Myometrial cell (primary cell): ENCODE measurements at places on chromosomes 5 and 9. TPM values are rescaled to one million over a fixed set of nuclear protein-coding genes. Genes with fewer than 3 reads are reported as not detected.

Gene NIPBL
- 9.7 and 15.9 TPM in 2 replicates for total RNA-seq

Gene GPR21
- not detected in 2 replicates for total RNA-seq

Gene LHX6
- total RNA-seq, result not detected in 2 replicates

Gene SPINK13
- total RNA-seq, result not detected in 2 replicates

Gene SEMA5A
- 2.1 and 5.8 TPM in 2 replicates for total RNA-seq

Gene TAL2
- total RNA-seq, result not detected in 2 replicates

Gene CARTPT
- not detected in 2 replicates for total RNA-seq

Gene NUTM2G
- not detected in 2 replicates for total RNA-seq

Gene RNF183
- not detected in 2 replicates for total RNA-seq

Gene NR6A1
- under 0.01 TPM in 2 replicates for total RNA-seq

Gene MAP1B
- total RNA-seq, result 70.0 and 84.2 TPM in 2 replicates
